ENCODE measurements at places on chromosomes 7 and 10. TPM values are rescaled to one million over a fixed set of nuclear protein-coding genes. Genes with fewer than 3 reads are reported as not detected.
A peak's percentile ranks its signal among the peaks of the same experiment; 100 is the strongest.

The SYNPO2L gene
- not detected for total RNA-seq

The CRHR2 gene
- not detected for total RNA-seq

The DNAH11 gene
- total RNA-seq, result not detected

The TDRD1 gene
- not detected for total RNA-seq

The SLC29A4 gene
- total RNA-seq, result not detected

DNA sequence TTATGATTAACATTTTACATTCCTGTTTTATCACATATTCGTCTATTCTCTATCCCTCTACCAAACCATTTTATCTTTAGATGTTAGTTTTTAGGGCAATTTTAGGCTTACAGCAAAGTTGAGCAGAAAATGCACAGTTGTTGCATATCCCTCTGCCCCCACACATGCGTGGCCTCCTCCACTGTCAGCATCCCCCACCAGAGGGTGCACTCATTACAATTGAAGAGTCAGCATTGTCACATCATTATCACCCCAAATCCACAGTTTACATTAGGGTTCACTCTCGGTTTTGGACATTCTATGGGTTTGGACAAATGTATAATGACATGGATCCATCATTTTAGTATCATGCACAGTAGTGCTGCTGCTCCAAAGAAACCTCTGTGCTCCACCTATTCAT lies 86.4 kb downstream of the WDR37 start:
- peak; percentile 72 for DNase-seq

DNA sequence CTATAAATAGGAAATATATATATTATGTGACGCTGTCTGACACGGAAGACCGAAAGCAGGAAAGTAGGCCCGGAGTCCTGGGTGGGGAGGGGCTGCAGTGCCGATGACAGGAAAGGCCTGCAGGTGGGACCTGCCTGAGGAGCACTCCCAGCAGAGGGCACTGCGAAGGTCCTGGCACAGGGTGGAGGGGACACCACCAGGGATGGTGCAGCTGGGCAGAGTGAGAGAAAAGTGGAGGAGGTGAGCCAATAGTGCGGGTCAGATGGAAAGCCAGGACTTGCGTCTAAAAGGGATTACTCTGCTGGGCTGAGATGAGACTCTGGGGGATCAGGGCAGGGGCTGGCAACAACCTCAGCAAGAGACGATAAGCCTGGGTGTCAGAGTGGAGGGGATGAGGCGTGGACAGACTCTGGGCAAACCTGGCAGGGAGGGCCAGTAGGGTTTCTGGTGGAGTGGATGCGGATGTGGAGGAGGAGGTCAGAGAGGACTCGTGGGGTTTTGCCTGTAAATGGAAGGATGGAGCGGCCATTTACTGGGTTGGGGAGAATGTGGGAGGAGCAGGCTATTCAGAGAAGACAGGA lies 118.2 kb upstream of the ZNF746 start:
- no peak for DNase-seq

DNA sequence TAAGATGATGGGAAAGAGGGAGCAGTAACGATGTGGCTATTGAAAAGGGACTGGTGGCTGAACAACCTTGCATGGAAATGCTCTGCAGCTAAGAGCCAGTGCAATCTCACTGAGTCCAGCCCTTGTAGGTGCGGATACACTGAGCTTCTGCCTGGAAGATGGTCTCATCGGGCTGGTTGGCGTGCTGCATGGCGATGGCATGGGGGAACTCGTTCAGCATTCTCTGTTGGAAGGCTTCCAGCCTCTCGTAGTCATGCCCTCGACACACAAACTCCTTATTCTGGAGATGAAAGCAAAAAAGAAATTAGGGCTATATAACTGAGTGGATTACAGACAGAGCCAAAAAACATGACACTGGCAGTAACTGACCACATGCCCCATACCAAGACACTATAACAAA lies 197.8 kb upstream of the IMMP2L start:
- no peak for DNase-seq

DNA sequence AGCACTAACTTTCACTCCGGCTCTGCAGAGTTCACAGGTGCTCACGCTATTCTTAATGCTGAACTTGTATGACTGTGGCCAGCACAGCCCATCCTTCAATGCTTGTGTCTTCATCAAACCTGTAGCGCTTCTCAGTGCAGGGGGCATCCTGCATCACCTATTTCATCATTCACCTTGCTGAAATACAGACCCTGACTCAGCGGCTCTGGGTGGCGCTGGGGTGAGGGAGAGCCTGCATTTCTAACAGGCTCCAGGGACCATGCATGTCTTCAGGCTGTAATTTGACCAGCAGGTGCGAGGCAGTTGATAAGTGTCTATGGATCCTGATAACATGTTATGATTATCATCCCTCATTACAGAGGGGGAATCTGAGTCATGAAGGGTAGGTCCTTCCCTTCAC lies 89.3 kb downstream of the VOPP1 start:
- DNase-seq, result no peak

DNA sequence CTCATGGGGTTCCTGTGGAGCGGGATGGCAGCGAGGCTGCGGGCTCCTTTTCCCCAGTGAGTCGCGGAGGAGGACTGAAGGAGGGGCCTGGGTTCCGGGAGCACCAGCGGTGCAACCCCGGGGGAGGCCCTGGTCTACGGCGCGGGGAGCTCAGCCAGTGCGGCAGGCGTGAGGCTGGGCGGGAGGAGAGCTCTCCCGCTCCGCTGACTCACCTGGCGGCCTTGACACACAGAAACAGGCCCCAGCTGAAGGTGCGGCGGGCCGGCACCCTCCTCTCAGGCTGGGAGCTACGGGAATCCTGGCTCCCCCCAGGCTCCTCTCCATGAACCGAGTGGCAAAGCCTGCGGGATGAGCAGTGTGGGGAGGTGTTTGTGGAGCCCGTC lies 6.8 kb upstream of the NOM1 start:
- DNase-seq, result no peak

DNA sequence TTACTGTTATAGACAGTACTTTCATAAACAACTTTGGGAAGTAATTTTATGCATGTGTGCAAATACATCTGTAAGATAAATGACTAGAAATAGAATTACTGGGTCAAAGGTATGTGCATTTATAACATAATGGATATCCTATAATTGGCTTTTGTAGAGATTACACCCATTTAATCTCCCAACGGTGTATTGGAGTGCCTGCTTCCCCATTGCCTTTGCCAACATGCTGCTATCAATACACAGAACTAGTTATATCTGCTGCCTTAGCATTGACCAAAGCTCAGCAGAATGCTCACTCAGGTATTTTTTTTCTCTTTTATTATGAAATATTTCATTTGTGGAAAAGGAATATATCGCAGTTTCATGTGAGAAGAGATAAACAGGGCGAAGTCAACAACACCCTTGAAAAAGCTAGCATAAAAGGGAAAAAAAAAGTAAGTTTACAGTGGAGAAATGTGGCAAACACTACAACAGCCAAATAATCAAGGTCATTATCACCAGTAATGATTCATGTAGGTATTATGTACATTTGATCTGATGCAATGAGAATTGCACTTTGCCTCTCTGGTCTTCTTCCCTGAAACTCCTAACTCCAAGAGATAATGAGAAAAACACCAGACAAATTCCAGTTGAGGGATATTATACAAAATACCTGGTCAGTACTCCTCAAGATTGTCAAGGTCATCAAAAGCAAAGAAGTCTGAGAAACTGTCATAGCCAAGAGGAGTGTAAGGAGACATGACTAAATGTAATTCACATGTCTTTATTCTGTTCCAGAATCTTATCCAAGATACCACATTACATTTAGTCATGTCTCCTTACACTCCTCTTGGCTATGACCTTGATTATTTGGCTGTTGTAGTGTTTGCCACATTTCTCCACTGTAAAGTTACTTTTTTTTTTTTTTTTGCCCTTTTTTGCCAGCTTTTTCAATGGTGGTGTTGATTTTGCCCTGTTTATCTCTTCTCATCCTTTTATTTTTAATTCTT lies 36.8 kb downstream of the MARCHF5 start:
- no peak for DNase-seq

DNA sequence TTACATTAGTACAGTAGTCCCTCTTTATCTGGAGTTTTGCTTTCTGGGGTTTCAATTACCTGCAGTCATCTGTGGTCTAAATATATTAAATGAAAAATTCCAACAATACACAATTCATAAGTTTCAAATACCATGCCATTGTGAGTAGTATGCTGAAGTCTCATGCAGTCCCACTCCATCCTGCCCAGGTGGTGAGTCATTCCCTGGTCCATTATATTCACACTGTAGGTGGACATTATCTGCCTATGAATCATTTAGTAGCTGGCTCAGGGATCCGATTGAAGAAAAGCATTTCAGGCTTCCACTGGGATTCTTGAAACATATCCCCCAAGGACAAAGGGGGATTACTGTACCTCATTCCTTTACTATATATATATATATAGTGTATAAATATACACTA lies 298.2 kb upstream of the GALNT17 start:
- DNase-seq, result no peak

DNA sequence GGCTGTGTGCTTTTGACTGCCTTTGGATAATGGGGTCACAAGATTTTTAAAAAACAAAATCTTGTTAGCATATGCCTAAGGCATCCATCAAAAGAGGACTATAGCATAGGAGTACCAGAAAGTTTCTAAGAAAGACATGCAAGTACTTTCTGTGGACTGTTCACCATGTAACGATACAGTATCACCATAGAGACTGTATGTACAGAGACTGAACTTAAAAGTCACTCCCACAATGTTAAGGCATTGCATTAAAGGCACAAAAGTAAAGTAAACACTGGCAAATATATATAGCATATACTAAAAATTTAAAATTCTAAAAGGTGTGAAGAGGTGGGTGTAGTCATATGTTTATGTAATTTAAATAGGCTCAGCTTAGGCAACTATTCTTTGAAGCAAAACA lies 190.9 kb downstream of the IMMP2L start:
- no peak for DNase-seq

GRCh38 chr7:38222481-38223096 lies 44.5 kb downstream of the STARD3NL start:
- peak; percentile 84 for DNase-seq

DNA sequence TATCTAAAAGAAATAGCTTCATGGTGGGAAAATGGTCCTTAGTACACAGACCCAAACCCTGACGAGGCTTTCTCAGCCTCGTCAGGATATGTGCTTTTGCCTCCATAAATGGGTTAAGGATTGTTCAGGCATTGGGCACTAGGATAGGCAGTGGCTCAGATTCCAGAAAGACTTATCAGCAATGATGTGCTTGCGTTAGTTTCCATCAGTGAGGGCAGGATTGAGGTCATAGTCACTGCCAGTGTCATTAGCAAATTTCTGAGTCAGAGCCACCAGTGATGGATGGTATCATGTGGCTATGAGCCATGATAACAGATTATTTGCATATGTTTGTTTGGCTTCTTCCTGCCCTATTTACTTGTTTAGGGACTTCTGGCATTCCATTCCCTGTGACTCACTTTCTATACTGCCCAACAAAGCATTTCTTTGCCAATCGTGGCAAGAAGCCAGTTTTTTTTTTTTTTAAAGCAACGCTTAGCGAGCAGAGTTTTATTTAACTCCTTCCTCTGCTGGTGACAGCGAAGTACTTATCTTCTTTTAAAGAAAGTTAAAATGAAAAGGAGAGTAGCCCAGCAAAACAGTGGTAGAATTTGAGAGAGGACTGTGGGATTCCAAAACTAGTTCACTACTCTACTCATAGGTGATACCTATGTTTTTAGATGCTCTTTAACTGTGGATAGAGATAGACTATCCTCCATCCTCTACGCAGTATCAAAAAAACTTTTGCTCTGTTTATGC lies 44.4 kb downstream of the MYPN start:
- no peak for DNase-seq

DNA sequence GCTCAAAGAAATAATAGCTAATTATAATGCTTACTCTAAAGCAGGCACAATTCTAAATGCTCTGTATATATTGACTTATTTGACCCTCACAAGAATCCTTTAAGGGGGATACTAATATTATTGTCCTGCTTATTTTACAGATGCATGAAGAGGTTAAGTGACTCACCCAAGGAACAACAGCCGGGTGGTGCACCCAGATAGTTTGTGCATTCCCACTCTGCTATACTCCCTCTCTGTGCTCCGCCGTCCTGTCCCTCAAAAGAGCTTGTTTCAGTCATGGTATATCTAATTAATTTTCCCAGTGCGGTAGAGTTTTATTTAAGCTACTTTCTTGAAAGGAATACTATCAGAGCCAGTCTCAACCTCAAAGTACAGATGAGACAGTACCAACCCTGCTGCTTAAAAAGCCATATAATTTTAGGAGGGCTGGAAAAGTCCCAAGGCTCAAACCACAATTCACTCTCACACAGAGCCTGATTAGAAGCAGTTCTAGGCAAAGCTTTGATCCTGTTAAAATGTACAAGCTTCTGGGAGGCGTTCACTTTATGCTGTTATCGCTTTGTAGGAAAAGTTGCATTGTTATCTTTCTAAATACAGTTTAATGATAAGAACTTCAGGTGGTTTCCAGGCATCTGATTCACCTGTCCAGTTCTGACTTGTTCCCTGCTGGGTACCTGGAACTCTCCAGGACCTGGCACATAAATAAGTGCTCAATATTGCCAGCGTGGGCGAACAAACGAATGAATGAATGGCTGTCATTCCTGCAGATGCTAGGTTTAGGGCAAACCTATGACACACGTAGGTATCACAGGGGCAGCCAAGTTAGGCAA lies 261.5 kb upstream of the KLF14 start:
- DNase-seq, result no peak

- DNase-seq, result no peak
Observed at GRCh38 chr7:151342102-151342646, 562 bp downstream of the NUB1 start.

DNA sequence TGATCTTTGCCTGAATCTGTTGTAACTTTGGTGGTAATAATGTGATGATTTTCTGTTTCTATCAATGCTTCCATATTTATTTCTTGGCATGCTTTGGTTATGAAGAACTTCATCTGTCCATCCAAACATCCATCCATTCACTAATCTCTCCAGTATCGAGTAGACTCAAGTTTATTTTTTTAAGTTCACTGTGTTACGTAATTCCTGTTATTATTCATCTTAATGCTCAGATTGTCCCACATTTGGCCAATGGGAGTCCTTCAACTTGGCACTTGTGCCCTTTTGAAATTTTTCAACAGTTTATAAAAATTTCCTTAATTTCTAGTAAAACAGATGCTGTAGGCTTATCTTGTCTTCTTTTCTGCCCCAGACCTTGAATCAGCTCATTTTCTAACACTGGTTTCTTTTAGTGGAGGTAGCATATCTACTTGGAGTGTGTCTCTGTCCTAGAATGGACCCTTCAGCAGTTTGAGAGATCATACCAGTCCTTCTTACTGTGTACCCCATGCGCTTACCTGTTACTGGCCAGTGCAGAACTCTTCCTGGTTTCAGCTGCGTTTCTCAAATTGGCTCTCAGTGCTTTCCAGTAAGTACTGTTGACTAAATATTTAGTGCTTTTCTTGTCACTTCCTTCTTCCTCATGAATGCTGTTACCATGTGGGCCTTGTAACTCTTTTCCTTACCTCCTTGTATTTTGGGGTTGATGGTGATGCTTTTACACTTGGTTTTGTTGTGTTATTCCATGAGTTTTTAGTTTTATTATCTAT lies 100.8 kb downstream of the MLLT10 start:
- DNase-seq, result no peak

Data from Karpas-422 (cell line).